Mucosa of descending colon (tissue), 3 donors: ENCODE measurements at places on chromosomes 2 and 18.

- no peak for DNase-seq
These were observed 78.0 kb upstream of the PNPT1 start for GRCh38 chr2:55771612-55772011.

DNA sequence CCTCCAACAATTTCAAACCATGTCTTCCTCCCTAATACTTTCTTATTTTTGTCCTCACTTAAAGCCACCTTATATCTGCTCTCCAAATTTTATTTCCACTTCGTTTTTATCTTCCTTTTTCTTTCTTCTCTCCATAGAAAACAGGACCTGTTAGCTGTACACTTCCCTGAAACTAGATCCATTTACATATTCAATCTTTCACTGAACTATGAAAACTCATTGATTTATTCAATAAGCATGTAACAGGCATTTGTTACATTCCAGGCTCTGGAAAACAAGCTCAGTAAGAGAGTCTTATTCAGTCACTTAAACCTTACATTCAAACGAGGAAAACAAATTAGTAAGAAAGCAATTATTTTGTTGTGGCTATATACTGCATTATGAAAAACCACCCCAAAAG is 1225.3 kb downstream of the SUCLG1 start:
- DNase-seq, result no peak

- DNase-seq, result no peak
These were observed 107.1 kb downstream of the TTN start for GRCh38 chr2:178700136-178700535.

DNA sequence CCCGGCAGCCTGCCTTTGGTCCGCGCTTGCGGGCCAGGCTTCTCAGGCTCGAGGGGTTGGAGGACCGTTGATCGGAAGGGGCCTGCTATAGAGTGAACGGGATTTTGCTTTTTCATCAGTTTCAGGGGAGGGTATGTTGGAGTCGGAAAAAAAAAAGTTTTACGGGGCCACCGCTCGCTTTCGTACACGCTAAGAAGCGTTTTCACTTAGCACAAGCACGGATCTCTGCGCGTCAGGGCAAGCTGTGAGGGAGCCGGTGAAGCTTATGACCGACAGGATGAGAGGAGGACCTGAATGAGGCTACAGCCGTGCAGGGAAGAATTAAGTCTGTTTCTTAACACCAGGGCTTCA is 443 bp downstream of the CPSF3 start:
- no peak for DNase-seq

DNA sequence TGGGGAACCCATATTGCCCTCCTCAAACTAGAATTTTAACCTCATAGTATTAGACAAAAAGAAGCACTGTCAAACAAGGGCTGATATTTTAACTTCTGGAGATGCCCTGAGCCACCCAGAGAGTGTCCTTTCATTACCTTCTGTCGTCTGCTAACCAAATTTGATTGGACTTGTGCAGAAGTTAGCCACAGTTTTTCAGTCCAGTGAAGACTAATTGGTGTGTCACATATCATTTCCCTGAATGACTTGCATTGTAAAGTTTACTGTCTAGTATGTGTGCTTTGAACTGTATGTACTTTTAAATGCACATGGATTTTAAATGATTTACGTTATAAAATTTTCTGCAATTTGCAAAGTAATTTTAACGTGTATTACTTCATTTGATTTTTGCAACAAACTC is 646.5 kb downstream of the SATB2 start:
- no peak for DNase-seq

DNA sequence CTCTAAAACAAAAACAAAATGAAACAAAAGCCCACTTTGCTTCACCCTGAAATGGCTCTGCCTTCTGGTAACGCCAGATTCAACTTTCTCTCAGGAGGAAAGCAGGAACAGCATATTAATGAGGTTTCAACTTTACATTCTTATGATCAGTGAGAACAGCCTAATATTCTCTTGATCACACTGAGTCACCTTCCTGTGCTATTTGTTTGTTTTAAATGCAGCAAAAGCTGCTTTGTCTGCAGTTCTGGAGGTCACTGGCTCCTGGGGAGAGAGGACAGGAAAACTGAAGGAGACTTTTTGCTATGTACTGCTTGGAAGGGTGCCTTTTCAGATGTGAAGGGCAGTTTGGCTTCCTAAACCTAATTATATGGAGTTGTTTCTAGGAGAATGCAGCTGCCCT is 48.1 kb downstream of the MAIP1 start:
- no peak for DNase-seq

DNA sequence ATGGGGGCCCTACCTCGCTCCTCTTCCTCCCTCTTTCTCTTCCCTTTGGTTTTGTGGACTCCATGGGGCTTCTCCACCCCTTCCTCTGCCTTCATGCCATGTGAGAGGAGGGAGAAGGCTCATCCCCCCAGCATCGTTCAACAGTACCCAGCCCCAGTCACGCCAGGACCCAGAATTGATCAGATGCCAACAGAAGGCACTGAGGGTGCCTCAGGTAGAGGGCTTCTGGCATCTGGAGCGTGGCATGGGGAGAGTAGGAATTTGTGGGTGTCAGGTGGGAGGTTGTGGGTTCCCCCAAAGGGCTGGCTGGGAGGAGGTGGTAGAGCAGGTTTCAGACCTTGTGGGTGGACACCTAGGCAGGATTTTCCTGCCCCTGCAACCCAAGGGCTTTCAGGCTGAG is 122.0 kb downstream of the TWIST2 start:
- DNase-seq, result no peak

DNA sequence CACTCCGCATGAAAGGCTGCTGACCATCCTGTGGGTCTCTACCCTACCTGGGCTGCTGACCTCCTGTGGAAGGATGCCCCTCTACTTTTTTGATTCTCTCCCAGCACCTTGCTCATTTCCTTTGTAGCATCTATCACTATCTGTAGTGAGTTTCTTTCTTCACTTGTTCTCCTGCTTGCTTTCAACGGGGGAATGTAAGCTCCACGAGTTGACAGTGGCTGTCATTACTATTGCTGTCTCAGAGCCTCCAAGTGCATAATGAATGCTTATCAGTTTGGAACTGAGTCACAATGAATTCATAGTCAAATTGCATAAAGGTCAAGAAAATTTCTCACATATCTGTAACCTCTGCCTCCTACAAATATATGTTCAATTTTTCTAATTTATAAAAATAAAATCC is 477.7 kb downstream of the PLCL1 start:
- no peak for DNase-seq

DNA sequence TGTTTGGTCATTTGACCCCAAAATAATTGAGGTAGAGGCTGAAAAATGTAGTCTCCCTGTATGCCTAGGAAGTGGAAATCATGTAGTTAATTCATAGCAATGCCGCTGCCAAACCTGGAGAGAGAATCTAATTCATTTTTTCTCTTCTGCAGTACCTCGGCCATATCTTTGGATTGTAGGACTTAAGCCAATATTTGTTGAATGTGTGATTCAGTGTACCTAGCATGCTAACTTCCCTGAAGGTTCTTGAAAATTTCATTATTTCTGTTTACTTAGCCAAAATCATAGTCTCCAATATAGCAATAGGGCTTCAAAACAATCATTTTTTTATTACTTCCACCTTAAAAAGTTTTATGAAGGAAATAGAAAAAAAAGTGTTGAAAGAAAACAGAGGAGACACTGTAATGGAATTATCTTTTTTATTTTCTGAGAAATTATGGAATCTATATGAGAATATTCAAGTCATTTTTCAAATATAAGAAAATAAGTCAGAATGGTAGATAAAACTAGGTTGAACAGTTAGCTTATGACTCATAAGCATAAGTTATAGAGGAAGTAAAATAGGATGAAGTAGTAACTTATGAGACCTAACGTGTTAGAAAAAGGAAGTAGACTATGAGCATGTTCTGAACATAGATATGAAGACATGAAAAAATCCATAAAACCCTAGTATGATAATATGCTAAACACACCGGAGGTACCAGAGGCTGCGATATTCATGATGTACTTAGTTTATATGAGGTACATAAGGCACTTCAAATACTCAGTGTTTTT is 35.2 kb upstream of the CDH19 start:
- DNase-seq, result no peak

GRCh38 chr2:75287624-75288316 is 88.5 kb upstream of the TACR1 start:
- no peak for DNase-seq

- no peak for DNase-seq
These were observed 60.4 kb downstream of the GRB14 start for GRCh38 chr2:164560902-164561301.

- peak; percentile 14 for DNase-seq
These were observed 111.5 kb downstream of the MGAT5 start for GRCh38 chr2:134365356-134365755.

DNA sequence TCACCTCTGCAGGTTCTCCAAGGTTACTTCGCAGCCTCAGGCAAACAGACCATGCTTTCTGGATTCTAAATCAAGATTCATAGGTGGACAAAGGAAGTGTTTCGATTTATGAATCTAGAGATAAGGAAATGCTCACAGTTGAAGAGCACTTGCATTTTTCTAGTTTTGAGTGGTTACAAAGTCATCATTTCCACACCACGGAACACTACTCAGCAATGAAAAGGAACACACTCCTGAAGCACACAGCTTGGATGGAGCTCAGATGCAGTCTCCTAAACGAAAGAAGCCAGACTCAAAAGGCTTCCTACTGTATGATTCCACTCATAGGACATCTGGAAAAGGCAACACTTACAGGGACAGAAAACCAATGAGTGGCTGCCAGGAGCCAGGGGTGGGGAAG is 31.7 kb downstream of the SDC1 start:
- no peak for DNase-seq
